Sigmoid colon (tissue), 7 donors: ENCODE measurements at places on chromosomes 5 and 9. TPM values are rescaled to one million over a fixed set of nuclear protein-coding genes. Genes with fewer than 3 reads are reported as not detected.

The SLC1A1 gene
- total RNA-seq, result 4.3 TPM

DNA sequence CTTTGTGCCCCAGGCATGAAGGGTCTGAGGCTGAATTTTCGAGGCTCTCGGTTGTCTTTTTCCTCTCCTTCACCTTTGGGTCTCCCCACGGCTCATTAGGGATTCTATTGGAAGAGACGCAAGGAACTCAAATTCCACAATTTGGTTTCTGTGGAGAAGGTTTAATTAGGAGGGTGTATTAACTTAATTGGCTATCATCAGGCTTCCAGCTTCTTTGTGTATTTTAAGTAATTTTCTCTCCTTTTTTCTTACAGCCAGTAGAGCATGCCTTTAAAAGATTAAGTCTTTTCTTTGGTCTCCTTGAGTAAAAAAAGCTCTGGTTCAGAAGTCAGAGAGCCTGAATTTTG is 115.4 kb downstream of the PDZD2 start:
- H3K4me3 ChIP-seq, result no peak overlapping the region
- no peaks in the 10 kb centered on the region for H3K27me3 ChIP-seq
- H3K36me3 ChIP-seq, result no peaks in the 10 kb centered on the region
- H3K4me1 ChIP-seq, result no peaks in the 10 kb centered on the region
- DNase-seq, result no peak
- H3K27ac ChIP-seq, result no peak overlapping the region

DNA sequence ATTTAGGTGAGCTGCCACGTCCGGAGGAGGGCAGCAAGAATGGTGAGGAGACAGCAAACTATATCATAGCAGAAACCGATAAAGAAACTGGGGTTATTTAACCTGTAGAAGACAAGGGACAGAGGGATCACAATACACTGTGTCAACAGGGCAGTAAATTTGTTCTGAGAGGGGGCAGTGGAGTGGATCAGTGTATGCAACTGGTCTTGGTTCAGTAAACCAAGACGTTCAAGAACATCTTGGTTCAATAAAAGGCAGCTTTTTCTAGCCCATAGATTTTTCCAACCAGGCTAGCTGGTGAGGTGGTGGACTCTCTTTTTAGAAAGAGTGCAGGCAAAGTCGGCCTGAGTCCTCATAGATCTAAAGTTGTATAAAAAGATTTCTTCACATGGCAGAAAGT is 55.3 kb downstream of the PLAC8L1 start:
- H3K36me3 ChIP-seq, result no peaks in the 10 kb centered on the region
- H3K4me3 ChIP-seq, result no peak overlapping the region
- H3K4me1 ChIP-seq, result no peaks in the 10 kb centered on the region
- H3K27ac ChIP-seq, result no peak overlapping the region

- no peaks in the 10 kb centered on the region for H3K36me3 ChIP-seq
- H3K27ac ChIP-seq, result no peak overlapping the region
- no peak overlapping the region for H3K4me3 ChIP-seq
- no peak for DNase-seq
- H3K27me3 ChIP-seq, result no peaks in the 10 kb centered on the region
Observed at GRCh38 chr5:116645627-116646026, 71.0 kb upstream of the SEMA6A start.

DNA sequence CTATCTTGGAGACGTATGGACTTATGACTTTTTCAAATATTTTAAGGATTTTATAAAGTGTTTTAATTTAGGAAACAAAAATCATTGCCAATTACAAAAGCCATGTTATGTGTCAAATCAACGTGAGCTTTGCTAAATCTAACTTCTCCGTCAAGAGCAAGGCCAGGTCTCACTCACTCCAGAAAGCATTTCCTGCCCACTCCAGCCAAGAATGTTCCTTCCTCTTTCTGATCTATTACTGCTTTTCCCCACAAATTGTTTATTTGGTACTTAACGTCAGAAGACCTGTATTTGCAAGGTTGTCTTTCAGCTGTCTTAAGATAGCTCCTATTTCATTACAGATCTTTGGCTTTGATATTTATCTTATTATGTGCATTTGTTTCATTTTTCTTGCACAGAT is 193.5 kb upstream of the HAPLN1 start:
- DNase-seq, result no peak
- H3K27me3 ChIP-seq, result no peaks in the 10 kb centered on the region
- H3K4me3 ChIP-seq, result no peak overlapping the region
- H3K36me3 ChIP-seq, result no peaks in the 10 kb centered on the region

The ATP6V0E1 gene
- total RNA-seq, result 117 TPM

The IL5 gene
- total RNA-seq, result not detected

GRCh38 chr9:21031091-21031807 is at the start of gene HACD4:
HACD4 (minus strand) TSS chr9:21031640; CDS start chr9:21031590, 50 bp downstream.
- H3K36me3 ChIP-seq, result no peaks in the 10 kb centered on the region
- peak within 1 kb of the TSS; percentile 85 for H3K27ac ChIP-seq
- DNase-seq, result peak; percentile 78
- H3K4me1 ChIP-seq, result peaks cover 34% of the 10 kb centered on the region

- H3K27me3 ChIP-seq, result no peaks in the 10 kb centered on the region
- peak overlapping the region; percentile 42 for H3K27ac ChIP-seq
- no peaks in the 10 kb centered on the region for H3K4me1 ChIP-seq
- H3K4me3 ChIP-seq, result no peak overlapping the region
- no peaks in the 10 kb centered on the region for H3K36me3 ChIP-seq
Observed at GRCh38 chr5:136001466-136001981, 27.3 kb upstream of the TGFBI start.
